ENCODE measurements at places on chromosomes 3 and 15.

- no peak for DNase-seq
Measured at GRCh38 chr3:11539677-11540076, 104.0 kb downstream of the VGLL4 start.

GRCh38 chr3:119795849-119796248, 13.9 kb downstream of the NR1I2 start:
- DNase-seq: no peak

- peak; percentile 67 for DNase-seq
Measured at GRCh38 chr15:85793641-85794597, 806 bp downstream of the KLHL25 start.

DNA sequence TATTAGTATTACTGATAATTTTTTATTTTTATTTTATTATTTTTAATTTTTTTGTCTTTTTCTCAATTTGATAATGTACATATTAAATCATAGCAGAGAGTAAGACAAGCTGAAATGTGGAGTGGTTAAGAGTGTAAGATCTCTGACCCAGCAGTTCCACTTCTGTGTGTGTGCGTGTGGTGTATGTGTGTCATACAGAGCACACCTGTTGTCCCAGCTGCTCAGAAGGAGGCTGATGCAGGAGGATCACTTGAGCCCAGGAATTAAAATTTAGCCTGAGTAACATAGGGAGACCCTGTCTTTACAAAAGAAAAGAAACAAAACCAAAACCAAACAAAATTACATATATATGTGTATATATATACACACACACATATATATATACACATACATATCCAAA, 1.4 kb upstream of the CIDEC start:
- no peak for DNase-seq

- DNase-seq: peak; percentile 53
Measured at GRCh38 chr3:11452885-11453847, 181.0 kb downstream of the ATG7 start.

DNA sequence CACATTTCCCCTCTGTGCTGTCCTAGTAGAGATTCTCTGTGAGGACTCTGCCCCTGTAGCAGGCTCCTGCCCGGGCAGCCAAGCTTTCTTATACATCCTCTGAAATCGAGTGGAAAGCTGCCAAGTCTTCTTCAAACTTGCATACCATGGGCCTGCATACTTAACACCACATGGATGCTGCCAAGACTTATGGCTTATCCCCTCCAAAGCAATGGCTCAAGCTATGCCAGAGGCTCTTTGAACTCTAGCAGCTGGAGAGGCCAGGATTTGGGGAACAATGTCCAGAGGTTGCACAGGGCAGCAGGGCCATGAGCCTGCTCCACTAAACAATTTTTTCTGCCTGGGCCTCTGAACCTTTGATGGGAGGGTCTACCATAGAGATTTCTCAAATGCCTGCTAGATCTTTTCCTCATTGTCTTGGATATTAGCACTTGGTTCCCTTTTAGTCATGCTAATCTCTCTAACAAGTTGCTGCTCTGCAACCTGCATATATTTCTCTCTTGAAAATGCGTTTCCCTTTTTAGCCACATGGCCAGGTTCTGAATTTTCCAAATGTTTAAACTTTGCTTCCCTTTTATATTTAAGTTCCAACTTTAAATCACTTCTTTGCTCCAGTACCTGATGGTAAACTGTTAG, 6.1 kb upstream of the PLSCR4 start:
- no peak for DNase-seq

DNA sequence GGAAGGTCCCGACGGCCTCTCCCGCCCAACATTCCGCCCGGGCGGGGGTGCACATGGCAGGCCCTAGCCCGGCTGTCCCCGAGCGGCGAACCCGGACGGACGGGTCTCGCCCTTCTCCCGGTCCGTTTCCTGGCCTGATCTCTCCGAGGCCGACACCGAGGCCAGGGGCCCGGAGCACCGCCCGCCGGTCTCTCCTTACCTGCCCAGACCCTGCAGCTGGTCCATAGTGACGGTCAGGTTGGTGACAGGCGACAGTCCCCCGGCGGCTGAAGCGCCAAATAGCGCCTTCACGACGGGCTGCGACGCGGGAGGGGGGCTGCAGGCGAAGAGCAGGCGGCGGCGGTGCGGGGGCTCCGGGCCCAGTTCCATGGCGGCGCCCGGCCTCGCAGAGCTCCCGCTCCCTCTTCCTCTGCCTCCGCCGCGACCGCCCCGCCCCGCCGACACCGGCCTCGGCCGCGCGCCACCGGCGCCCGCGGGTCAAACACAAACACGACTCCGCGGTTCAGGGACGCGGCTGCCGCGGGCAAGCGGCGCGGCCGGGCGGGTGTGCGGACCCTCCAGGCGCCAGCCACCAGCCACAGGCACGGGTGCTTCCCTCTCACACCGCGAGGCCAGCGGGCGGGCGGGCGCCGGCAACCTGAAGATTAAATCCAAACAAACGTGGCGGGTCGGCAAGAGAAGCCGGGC, 495 bp downstream of the CDC25A start:
- DNase-seq: peak; percentile 50

GRCh38 chr3:167989066-167989465, 106.7 kb downstream of the GOLIM4 start:
- no peak for DNase-seq

GRCh38 chr3:72041076-72041475, 256.1 kb upstream of the PROK2 start:
- DNase-seq: no peak

- no peak for DNase-seq
Measured at GRCh38 chr15:33722005-33722672, 246.2 kb upstream of the CHRM5 start.

DNA sequence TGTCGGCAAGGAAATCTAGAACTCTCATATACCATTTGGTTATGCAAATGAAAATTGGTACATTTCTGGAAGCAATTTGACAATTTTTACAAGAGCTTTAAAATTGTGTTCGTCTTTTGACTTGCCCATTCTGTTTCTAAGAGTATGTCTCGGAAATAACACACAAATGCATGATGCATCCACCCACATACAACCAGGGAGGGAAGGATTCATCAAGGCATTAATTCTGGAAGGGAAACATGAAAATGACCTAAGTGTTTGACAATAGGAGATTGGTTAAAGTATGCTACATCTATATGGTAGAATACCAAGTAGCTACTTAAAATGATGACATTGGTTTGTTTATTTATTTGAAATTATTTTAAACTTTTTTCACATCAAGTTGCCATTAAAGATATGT, 58.6 kb downstream of the PIAS1 start:
- DNase-seq: no peak

DNA sequence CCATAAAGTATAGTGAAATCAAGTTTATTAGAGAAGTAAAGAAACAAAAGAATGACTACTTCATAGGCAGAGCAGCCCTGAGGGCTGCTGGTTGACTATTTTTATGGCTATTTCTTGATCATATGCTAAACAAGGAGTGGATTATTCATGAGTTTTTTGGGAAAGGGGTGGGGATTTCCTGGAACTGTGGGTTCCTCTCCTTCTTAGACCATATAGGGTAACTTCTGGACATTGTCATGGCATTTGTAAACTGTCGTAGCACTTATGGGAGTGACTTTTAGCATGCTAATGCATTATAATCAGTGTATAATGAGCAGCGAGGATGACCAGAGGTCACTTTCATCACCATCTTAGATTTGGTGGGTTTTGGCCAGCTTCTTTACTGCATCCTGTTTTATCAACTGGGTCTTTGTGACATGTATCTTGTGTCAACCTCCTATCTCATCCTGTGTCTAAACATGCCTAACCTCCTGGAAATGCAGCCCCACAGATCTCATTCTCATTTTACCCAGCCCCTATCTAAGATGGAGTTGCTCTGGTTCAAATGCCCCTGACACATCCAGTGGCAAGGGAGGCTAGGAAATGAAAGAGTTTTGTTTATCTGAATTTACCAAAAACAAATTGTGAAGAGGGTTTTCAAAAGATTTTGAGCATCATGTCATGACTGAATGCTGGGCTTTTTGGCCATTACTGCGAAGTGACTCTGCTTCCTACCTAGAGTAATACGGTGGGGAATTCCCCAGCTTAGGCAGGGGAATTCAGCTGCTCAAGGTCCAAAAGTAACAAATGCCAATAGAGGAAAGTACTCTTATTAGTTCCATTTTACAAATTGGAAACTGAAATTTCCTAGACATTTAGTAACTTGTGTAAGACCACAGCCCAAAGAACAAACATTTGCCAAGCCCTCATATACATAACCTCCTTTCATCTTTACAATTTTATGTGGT, 6.2 kb upstream of the SPSB4 start:
- DNase-seq: no peak

- DNase-seq: no peak
Measured at GRCh38 chr15:89792106-89792805, 16.1 kb downstream of the MESP2 start.

DNA sequence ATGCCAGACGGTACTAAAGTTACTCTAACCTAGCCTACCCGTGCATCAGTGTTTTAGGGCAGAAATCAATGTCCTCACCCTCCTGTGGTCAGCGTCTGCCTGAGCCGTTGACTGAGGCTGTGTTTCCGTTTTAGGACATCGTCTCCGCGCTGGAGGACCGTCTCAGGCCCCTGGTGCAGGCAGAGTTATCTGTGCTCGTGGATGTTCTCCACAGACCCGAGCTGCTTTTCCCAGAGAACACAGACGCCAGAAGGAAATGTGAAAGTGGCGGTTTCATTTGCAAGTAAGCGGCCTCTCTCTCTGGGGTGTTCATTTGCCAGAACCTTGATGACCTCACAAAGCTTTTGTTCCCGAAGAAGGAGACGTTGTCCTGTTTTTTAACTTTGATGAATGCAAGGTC, 217.0 kb downstream of the ITPR1 start:
- no peak for DNase-seq
